ENCODE measurements at places on chromosomes 16 and 17. TPM values are rescaled to one million over a fixed set of nuclear protein-coding genes. Genes with fewer than 3 reads are reported as not detected.

Gene SDR42E1
- 0.04 TPM for total RNA-seq

Gene CDT1
- total RNA-seq, result 29.6 TPM

Gene IQCK
- 18.4 TPM for total RNA-seq

Gene GLIS2
- total RNA-seq, result 10.4 TPM

Gene KREMEN2
- total RNA-seq, result 3.9 TPM

Gene TNRC6A
- 20.2 TPM for total RNA-seq

Gene SSTR5
- total RNA-seq, result not detected

Gene RNF43
- total RNA-seq, result 8.6 TPM

- H3K36me3 ChIP-seq, result no peaks in the 10 kb centered on the region
- no peak overlapping the region for H3K27ac ChIP-seq
- H3K4me1 ChIP-seq, result no peaks in the 10 kb centered on the region
- H3K27me3 ChIP-seq, result no peaks in the 10 kb centered on the region
- DNase-seq, result no peak
- no peak overlapping the region for H3K4me3 ChIP-seq
Measured at GRCh38 chr16:4597174-4597573, 17.5 kb downstream of the UBALD1 start.

- H3K27ac ChIP-seq, result no peak overlapping the region
- no peak overlapping the region for H3K4me3 ChIP-seq
- no peaks in the 10 kb centered on the region for H3K36me3 ChIP-seq
- H3K4me1 ChIP-seq, result peaks cover 33% of the 10 kb centered on the region
- no peaks in the 10 kb centered on the region for H3K27me3 ChIP-seq
Measured at GRCh38 chr17:17846645-17847044, 9.9 kb upstream of the SREBF1 start.

DNA sequence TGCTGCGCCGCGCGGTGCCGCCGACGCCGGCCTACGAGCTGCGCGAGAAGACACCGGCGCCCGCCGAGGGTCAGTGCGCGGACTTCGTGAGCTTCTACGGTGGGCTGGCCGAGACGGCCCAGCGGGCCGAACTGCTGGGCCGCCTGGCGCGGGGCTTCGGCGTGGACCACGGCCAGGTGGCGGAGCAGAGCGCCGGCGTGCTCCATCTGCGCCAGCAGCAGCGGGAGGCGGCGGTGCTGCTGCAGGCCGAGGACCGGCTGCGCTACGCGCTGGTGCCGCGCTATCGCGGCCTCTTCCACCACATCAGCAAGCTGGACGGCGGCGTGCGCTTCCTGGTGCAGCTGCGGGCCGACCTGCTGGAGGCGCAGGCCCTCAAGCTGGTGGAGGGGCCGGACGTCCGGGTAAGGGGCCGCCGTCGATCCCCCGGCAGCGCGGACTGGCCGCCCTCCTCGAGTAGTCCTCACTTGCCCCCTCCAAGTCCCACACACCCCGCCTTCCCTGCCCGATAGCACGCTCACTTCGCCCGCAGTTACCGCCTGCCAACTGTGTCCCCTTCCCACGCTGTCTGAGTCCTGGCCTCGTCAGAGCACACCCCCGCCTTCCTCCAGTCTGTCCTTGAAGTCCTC is 470 bp downstream of the MLYCD start:
- no peaks in the 10 kb centered on the region for H3K36me3 ChIP-seq
- H3K4me3 ChIP-seq, result peak overlapping the region; percentile 57
- DNase-seq, result peak; percentile 78
- H3K4me1 ChIP-seq, result peaks cover 20% of the 10 kb centered on the region
- no peaks in the 10 kb centered on the region for H3K27me3 ChIP-seq
- H3K27ac ChIP-seq, result peak overlapping the region; percentile 84

GRCh38 chr16:10822702-10823101 is 4.1 kb upstream of the TVP23A start:
- H3K27me3 ChIP-seq, result peaks cover 8% of the 10 kb centered on the region
- H3K4me3 ChIP-seq, result no peak overlapping the region
- H3K27ac ChIP-seq, result no peak overlapping the region
- no peak for DNase-seq
- H3K36me3 ChIP-seq, result no peaks in the 10 kb centered on the region
- no peaks in the 10 kb centered on the region for H3K4me1 ChIP-seq

DNA sequence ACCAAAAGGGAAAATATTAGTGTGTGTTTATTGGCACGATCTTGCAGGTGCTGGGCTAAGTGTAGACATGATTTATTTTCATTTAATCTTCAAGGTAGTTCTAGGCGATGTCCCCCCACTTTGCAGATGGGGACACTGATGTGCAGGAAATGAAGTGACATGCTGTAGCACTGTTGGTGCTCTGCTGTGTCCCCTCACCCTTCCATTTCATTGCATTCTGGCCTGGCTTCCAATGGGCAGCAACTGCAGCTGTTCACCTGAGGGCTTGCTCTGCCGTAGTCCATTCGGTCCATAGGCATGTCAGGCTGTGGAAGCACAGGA is 123.9 kb downstream of the PRKCB start:
- DNase-seq, result no peak
- H3K36me3 ChIP-seq, result no peaks in the 10 kb centered on the region

GRCh38 chr17:44518032-44518431 is 14.8 kb upstream of the GPATCH8 start:
- no peak overlapping the region for H3K4me3 ChIP-seq
- no peaks in the 10 kb centered on the region for H3K36me3 ChIP-seq
- H3K27me3 ChIP-seq, result no peaks in the 10 kb centered on the region
- no peak overlapping the region for H3K27ac ChIP-seq
- peak; percentile 47 for DNase-seq

DNA sequence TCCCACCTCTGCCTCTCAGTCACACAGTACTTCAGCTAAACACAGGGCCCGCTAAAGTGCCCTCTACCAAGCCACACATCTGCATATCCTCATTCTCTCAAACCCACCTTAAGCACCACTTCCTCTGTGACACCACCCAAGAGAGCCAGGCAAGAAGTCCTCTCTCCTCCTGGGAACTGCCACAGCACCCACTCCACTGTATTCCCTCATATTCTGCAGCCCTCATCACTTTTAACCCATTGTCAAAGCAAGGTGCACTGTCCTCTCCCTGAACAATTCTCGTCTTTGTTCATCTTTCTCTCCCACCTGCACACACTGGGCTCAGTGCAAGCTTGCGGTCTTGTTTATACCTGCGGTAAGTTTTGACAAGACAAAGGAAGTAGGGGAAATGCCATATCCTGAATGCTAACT is 13.6 kb downstream of the CHD9 start:
- no peaks in the 10 kb centered on the region for H3K27me3 ChIP-seq
- H3K4me1 ChIP-seq, result no peaks in the 10 kb centered on the region
- no peak for DNase-seq
- H3K4me3 ChIP-seq, result no peak overlapping the region
- no peaks in the 10 kb centered on the region for H3K36me3 ChIP-seq

DNA sequence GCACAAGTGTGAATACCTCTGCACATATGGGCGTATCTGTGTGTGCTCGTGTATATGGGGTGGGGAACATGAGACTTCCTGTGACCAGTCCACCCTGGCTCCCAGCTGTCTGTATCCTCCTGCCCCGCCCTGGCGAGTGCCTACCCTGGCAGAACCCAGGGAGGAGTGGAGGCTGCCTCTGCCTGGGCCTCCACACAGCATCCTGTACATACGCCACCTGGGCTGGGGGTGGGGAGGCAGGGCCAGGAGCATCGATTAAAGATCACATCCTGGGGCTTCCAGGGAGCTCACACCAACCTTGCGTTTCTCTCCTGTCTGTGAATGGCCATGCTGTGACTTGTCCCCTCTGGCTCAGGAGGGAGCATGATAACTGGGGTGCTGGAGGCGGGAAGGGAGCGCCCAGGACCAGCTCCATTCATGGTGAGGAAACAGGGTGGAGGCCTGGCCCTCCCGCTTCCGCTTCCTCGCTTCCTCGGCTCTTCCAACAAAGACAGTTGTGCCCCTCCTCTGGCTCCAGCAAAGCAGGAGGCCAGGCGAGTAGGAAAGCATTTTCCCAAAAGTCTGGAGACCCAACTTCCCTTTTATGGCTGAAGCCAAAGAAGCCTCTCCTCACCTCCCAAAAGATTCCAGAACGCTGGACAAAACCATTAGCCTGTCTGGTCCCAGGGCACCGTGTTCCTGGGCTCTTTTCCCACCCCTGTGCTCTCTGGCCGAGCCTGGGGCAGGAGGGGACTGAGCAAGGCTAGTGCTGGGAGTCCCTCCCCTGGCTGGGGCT is 22.9 kb downstream of the ADAM11 start:
- no peaks in the 10 kb centered on the region for H3K36me3 ChIP-seq
- peak overlapping the region; percentile 28 for H3K27ac ChIP-seq
- DNase-seq, result peak; percentile 27
- H3K4me1 ChIP-seq, result peaks cover 26% of the 10 kb centered on the region
- H3K27me3 ChIP-seq, result no peaks in the 10 kb centered on the region

GRCh38 chr16:74751658-74752057 is 23.0 kb downstream of the FA2H start:
- no peak overlapping the region for H3K4me3 ChIP-seq
- no peak overlapping the region for H3K27ac ChIP-seq
- no peaks in the 10 kb centered on the region for H3K36me3 ChIP-seq
- H3K4me1 ChIP-seq, result no peaks in the 10 kb centered on the region
- H3K27me3 ChIP-seq, result no peaks in the 10 kb centered on the region

GRCh38 chr17:19672009-19672750 is 23.6 kb downstream of the ALDH3A2 start:
- peaks cover 6% of the 10 kb centered on the region for H3K36me3 ChIP-seq
- DNase-seq, result no peak
- H3K4me3 ChIP-seq, result no peak overlapping the region

GRCh38 chr16:51812945-51813344 is 661.9 kb upstream of the SALL1 start:
- no peaks in the 10 kb centered on the region for H3K27me3 ChIP-seq
- H3K4me1 ChIP-seq, result no peaks in the 10 kb centered on the region
- no peak for DNase-seq
- no peaks in the 10 kb centered on the region for H3K36me3 ChIP-seq
- no peak overlapping the region for H3K4me3 ChIP-seq
- H3K27ac ChIP-seq, result no peak overlapping the region

All from cardiac muscle cell (in vitro differentiated cells and primary cell).